Endodermal cell (in vitro differentiated cells): ENCODE measurements at places on chromosomes 11 and 22. TPM values are rescaled to one million over a fixed set of nuclear protein-coding genes. Genes with fewer than 3 reads are reported as not detected.
A peak's percentile ranks its signal among the peaks of the same experiment; 100 is the strongest.

MN1 gene
- 15.7 and 17.8 TPM in 2 replicates for total RNA-seq

CCDC82 gene
- 15.6 to 28.2 TPM (median 25.7 TPM) in 3 replicates for total RNA-seq

DNA sequence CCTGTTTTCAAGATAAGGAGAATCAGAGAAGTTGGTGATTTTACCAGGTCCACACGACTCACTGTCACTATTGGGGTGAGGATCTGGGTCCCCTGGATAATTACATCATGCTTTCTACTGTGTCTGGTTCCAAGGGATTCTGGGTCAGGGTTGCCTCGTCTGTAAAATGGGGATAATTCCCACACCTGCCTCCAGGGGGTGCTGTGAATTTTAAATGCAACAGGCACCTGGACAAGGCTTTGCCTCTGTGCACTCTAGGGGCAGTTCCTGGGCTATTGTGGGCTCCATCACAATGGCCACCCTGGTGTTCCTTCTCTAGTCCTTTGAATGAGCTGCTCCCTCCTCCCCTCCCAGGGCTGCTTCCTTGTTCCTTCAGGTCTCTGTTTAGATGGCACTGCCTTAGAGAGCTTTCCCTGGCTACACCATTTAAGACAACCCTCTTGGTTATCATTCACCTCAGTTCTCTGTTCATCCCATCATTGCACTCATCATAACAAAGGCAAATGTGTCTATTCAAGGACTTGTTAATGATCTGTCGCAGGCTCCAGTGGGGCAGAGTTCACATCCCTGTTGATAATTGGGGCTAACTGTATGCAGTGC lies 178.6 kb downstream of the MIAT start:
- peak; percentile 94 for DNase-seq

- DNase-seq = no peak
Observed at GRCh38 chr11:134711588-134711987, 299.5 kb upstream of the B3GAT1 start.

- DNase-seq = peak; percentile 83
Observed at GRCh38 chr11:111602865-111603610, 789 bp downstream of the SIK2 start.

DNA sequence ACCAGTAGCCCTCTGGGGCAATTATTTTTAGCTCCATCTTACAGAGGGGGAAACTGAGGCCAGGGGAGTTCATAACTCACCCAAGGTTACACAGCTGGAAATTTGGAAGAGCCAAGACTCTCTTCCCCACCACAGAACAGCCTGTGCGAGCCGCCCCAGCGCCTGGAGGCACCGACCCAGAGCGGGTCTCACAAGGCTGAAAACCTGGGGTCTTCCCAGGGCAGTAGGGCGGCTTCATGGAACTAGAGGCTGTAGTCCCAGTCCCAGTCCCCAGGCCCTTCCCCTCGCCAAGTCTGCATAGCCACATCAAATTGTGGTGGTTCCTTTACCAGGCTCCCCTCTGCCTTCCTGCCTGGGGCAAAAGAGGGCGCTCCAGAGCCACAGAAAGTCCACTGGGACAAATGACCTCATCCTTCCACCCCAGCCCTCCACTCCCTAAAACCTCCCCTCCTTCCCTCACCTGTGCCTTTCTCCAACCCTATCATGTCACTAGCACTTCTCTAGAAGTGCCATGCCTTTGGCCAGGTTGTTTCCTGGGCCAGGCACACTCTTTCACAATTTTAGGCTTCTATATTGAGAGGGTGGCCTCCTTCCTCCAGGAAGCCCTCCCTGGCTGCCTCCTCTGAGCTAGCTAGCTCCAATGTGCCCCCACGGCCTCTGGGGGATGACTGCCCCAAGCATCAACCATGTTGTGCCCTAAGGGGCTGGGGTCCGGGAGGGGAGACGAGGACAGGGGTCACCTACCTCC lies 15.2 kb upstream of the CDC42EP1 start:
- DNase-seq = peak; percentile 98

GLYATL2 gene
- total RNA-seq = 0.35 TPM in 1 of 2 replicates, not detected in the other

KCTD14 gene
- total RNA-seq = 11.9 and 12.8 TPM in 2 replicates

GRCh38 chr22:31148953-31149627 lies 8.8 kb upstream of the PLA2G3 start:
- peak; percentile 93 for DNase-seq

DNA sequence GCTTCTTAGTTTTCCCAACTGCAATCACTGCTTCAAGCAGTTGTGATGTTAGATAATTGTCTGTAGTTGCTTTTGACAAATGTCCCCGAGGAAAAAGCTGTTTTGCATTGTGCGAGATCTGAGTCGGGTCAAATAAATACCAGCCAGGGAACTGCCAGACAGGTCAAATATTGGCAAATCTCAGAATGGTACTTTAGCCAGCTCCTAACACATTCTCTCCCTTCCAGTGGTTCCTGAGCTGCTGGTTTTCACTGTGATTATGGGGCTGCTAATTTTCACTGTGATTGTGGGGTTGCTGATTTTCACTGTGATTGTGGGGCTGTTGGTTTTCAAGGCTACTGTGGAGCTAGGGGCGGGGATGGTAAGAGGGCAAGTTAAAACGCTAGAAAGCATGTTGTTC lies 14.3 kb downstream of the RASSF10 start:
- no peak for DNase-seq

GRCh38 chr11:71083105-71083504 lies 169.3 kb downstream of the SHANK2 start:
- no peak for DNase-seq

FADS2 gene
- 334 and 344 TPM in 2 replicates for total RNA-seq

CLDN5 gene
- 0.65 to 0.84 TPM (median 0.66 TPM) in 3 replicates for total RNA-seq

GRCh38 chr11:35115688-35116030 lies 23.3 kb upstream of the CD44 start:
- DNase-seq = no peak

GRCh38 chr11:13344818-13345217 lies 67.2 kb downstream of the BMAL1 start:
- DNase-seq = peak; percentile 80

GRCh38 chr11:102436561-102436960 lies 16.0 kb downstream of the TMEM123 start:
- no peak for DNase-seq

DNA sequence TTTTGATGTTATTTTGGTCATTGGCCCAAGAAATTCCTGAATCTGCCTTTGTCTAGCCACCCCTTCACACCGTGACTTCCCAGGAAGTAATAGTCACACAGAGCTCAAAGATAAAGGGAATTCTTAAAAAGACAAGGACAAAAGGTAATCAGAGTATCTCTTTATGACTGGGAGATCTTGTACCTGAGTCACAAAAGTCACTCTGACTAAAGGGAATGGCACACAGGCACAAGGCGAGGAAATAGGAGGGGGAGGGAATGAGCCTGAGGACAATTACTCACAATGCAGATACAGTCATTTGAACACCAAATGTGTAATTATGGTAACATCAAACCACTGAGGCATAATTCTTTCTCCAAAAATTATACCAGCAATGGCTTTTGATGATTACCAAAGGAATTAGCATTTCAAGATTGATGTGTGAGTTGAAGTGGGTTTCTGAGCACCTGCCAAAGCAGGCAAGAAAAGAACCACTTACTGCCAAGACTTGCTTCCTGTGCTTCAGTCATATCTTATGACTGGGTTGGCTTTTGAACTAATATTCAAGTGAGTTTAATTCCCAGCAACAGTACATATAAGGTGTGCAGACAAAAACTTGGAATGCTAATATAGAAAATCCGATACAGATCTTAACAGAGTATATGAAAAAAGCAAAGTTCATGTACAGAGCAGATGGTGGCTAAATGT lies 856.4 kb downstream of the LRRC4C start:
- no peak for DNase-seq

- DNase-seq = no peak
Observed at GRCh38 chr11:60919320-60919719, 4.9 kb upstream of the TMEM132A start.

DNA sequence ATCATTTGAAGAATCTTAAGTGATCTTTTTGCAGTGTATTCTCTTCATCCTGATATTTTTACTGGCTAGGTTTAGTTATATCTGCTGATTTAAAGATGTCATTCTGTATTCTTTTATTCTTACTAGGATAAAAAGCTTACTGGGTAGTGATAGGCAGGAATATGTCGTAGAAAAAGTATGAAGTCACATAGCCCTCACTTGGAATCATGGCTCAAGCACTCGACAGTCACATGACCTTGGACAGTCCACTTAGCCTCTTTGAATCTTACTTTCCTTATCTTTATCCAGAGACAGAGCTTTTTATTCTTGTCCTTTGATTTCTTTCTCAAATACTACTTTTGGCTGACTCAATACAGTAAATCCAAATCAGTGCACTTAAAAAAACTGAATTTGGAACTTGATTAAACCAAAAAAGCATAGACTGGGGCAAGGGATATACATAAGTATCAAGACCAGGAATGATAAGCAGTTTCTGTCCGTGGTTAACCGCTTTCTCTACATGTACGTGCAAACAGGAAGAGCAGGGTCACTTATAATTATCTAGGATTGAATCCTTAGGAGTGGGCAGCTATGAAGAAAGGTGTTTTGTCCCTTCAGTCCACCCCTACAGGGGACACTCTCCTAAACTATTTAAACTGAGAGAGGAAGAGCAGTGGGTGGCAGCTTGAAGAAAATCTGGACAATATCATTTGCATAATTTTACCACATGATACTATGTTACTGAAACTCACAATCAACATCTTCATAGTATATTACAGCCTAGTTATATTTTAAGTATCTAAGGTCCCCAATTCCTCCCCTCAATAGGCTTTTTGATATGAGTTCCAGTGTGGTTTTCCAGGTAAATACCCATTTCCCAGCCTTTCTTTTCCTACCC lies 8.0 kb downstream of the MMP7 start:
- DNase-seq = no peak

DNA sequence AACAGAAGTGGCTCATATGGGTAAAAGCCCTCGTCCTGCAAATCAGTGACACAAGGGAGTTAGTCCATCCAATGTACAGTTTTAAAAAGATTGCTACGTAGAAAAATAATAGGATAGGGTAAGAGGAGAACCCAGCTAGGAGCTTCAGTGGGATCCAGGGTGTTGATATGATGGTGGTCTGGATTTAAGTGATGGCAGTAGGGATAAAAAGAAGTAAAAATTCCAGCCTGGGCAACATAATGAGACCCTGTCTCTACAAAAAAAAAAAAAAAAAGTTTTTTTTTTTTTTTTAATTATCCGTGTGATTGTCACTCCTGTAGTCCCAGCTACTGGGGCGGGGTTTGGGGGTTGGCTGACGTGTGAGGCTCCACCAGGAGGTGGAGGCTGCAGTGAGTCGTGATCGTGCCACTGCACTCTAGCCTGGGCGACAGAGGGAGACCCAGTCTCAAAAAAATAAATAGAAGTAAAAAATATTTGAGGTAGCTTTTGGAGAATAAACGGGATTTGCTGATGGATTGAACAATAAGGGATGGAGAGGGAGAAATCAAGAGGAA lies 7.0 kb upstream of the L3MBTL2 start:
- DNase-seq = peak; percentile 66

- DNase-seq = no peak
Observed at GRCh38 chr11:129894278-129895125, 876 bp downstream of the NFRKB start.

GRCh38 chr11:111694851-111695250 lies 71.3 kb downstream of the PPP2R1B start:
- no peak for DNase-seq

DNA sequence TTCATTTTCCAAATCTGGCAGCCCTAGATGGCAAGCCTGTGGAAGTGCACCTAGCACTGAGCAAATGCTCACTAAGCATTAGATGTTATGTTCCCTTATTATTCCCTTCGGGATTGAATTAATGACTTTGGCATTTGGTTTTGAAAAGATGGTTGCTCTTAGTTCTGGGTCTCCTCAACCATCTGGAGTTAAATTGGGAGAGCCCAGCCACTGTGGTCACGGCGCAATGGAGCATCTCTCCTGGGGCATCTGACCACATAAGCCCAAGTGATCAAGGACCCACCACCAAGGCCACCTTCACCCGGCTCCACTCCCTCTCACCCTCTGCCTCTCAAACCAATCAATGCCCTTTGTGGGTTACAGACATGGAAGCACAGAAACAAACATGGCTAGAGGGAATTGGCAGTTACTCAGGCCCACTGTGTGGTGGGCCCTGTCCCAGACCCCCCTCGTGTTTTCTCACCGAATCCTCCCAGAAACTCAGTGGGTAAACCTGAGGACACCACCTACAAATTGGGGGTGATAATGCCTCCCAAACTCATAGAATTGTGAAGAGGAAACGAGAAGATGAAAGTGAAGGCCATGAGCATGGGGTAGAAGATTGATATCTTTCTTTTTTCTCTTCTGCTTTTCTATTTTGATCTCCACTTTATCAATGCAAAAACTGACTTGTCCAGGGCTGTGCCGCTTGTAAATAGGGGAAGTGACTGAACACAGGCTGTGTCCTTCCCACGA lies 52.2 kb downstream of the IRAG1 start:
- no peak for DNase-seq

DNA sequence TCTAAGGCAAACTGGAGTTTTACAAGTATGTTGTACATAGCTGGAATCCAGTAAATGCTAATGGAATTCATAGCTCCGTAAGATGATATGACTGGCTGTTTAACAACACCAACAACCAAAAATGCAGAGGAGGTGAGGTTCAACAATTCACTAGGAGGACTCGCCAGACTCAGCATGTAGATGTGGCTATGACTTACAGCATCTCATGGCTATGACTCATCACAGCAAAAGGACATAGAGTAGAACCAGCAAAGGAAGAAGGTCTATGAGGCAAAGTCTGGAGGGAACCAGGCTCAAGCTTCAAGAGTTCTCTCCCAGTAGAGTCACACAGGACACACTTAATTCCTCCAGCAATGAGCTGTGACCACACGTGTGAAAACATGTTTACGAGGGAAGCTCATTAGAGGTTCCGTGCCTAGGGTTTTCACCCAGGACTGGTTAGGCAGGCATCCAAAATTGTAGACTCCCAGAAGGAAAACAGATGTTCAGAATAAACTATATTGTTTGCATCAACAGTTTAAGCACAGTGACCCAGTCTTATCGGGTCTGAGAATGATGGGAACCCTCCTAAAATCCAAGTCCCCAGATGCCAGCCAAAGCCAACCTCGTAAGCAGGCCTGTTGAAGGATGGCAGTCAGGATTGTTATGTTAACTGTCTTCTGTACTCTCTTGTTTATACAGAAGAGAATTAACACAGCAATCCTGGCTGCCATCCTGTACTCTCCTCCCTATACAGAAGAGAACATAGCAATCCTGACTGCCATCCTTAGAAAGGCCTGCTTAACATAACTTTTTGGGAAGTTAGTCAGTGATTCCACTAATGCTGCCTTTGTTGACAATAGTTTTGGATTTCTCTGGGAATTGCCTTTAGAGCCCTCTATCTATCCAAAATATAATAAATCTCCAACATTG lies 116.6 kb downstream of the LARGE1 start:
- no peak for DNase-seq

DNA sequence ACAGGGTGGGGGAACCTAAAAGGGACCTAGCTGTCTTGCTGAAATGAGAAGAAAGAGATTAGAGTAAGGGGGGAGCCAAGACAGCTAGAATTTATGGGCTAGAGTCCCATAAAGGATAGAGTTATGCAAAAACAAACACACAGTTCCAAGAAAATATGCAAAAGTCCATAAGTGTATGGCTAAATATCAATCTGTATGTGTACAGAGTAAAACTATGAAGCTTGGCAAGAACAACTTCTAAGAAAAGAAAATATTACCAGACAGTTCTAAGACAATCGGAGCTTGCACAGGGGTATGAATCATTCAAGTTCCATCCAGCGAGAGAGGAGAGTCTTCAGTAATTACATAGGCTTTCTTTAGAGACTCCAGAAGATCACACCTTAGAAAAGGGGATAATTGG lies 41.8 kb downstream of the GDPD4 start:
- no peak for DNase-seq

GRCh38 chr11:65321828-65322485 lies 7.3 kb downstream of the CDC42EP2 start:
- DNase-seq = no peak
